ENCODE measurements at places on chromosomes 13 and 19. TPM values are rescaled to one million over a fixed set of nuclear protein-coding genes. Genes with fewer than 3 reads are reported as not detected.

DNA sequence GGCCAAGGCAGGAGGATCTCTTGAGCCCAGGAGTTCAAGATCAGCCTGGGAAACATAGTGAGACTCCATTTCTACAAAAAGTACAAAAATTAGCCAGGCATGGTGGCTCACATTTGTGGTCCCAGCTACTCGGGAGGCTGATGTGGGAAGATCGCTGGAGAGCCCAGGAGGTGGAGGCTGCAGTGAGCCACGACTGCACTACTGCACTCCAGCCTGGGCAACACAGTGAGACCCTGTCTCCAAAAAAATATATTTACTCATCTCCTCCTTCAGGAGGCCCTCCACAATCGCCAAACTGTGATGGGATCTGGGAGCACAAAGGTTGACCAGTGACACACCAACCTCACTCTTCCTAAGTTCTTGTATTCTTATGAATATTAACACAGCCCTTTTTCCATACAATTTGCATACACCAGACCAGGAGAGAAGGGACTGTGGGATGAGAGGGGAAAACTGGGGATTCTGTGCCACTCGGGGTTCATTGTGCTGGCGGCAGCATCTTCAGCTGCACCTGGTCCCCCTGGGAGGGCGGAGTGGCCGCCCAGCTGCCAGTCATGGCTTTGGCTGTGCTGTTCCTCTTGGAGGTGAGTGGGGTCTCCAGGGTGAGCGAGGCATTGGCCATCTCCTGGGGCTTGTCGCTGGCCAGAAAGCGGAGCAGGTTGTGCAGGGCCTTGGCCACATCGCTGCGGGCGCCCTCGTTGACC is 5.8 kb upstream of the OPA3 start:
- H3K27ac ChIP-seq: no peak overlapping the region
- H3K4me1 ChIP-seq: peaks cover under 1% of the 10 kb centered on the region
- no peaks in the 10 kb centered on the region for H3K36me3 ChIP-seq
- no peak overlapping the region for H3K4me3 ChIP-seq

DNA sequence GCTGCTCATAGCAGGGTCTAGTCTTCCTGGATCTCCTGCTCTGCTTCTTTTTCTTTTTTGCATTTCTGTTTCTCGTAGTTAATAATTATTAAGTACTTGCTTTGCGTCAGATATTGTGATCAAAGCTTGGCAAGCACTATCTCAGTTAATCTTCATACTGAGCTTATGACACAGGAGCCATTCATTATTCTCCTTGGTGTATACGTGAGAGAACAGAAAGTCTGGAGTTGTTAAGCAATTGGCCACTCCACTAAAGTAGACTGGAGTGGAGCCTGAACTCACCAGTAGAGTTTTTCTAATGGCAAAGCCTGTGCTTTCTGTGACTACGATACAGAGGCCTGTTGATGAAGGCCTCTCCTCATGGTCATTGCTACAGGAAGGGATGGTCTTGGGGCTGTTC is 285.9 kb downstream of the RFC3 start:
- no peak overlapping the region for H3K4me3 ChIP-seq
- H3K4me1 ChIP-seq: no peaks in the 10 kb centered on the region
- H3K36me3 ChIP-seq: no peaks in the 10 kb centered on the region
- H3K27ac ChIP-seq: no peak overlapping the region
- H3K27me3 ChIP-seq: no peaks in the 10 kb centered on the region

DNA sequence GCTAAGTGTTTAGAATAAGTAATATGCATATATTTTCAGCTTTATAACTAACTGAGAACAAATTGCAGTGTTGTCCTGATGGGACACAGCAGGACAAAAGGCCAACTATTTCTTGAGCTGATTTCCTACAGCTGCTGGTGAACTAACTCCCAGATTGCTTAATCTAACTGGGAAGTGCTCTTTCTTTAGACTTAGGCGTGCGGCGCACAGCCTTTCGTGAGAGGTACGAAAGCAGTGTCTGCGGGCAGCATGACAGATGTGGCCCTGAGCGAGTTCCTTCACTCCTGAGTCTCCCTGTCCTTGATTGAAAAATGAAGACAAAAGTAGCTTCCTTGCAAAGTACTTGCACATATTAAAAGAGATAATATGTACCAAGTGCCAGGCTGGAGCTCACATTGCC is 47.3 kb upstream of the NPAS1 start:
- H3K27me3 ChIP-seq: no peaks in the 10 kb centered on the region
- peaks cover 3% of the 10 kb centered on the region for H3K4me1 ChIP-seq
- no peak overlapping the region for H3K27ac ChIP-seq
- H3K4me3 ChIP-seq: no peak overlapping the region
- no peaks in the 10 kb centered on the region for H3K36me3 ChIP-seq
- no peak for DNase-seq

DNA sequence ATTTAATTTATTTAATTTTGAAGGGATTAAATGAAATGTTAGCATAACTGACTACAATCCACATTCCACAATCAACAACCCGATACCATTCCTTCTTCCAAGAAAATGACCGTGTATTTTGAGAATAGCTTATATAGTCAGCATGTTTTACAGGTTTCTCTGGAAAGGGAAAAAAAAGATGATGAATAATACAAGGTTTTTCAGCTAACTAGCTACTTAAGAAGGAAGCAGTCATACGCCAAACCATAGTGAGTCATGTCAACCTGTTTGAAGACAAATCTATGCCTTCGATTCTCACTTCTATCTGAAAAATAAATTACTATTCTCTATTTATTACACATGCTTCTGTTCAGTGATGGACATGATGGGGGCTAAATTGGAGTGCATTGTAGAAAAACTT is 258.6 kb downstream of the EFNB2 start:
- no peak for DNase-seq
- H3K4me3 ChIP-seq: no peak overlapping the region
- H3K36me3 ChIP-seq: no peaks in the 10 kb centered on the region

DNA sequence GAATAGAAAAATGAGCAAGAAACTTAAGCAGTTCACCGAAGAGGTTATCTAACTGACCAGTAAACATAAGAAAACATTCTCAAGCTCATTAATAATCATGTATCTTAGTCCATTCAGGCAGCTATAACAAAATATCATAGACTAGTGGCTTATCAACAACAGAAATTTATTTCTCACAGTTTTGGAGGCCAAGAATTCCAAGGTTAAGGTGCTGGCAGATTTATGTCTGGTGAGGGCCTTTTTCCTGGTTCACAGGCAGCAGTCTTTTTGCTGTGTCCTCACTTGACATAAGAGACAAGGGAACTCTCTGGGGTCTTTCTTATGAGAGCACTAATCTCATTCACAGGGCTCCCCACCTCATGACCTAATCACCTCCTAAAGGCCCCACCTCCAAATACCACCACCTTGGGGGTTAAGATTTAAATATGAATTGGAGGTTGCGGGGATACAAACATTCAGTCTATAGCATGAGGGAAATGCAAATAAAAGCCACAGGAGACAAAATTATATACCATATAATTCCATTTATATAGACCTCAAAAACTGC is 123.6 kb downstream of the ZAR1L start:
- no peak overlapping the region for H3K4me3 ChIP-seq
- no peaks in the 10 kb centered on the region for H3K36me3 ChIP-seq
- no peaks in the 10 kb centered on the region for H3K27me3 ChIP-seq
- H3K27ac ChIP-seq: no peak overlapping the region
- H3K4me1 ChIP-seq: no peaks in the 10 kb centered on the region
- no peak for DNase-seq

DNA sequence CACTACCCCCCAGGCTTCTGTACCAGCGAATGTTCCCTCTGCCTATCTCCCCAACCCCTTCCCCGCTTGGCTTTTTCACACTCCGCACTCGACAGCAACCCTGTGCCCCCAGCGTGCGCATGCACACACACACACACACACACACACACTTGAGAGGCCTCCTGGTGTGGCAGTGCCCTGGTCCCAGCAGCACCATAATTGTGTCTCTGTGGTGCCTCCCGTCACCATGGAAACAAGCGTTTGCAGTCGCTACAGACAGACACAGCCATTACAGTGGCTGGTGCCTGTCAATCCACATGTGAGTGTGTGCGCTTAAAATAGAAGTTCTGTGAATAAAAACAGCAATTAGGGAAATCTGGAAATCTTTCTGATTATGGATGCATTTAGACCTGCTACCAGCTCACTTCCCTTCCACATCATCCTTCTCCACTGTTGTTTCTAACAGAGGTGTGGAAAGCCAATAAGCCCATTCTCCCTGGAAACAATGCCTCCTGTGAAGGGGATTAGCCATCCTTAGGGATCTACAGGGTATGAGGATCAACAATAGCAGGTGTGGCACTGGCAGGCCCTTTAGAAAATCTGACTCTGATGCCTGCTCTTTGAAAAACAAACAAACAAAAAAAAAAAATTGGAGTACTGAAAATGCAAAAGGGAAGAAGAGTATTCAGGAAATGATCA is 146.3 kb downstream of the DCLK1 start:
- H3K4me3 ChIP-seq: no peak overlapping the region
- H3K27ac ChIP-seq: no peak overlapping the region
- H3K36me3 ChIP-seq: no peaks in the 10 kb centered on the region
- DNase-seq: peak; percentile 32
- no peaks in the 10 kb centered on the region for H3K27me3 ChIP-seq

DNA sequence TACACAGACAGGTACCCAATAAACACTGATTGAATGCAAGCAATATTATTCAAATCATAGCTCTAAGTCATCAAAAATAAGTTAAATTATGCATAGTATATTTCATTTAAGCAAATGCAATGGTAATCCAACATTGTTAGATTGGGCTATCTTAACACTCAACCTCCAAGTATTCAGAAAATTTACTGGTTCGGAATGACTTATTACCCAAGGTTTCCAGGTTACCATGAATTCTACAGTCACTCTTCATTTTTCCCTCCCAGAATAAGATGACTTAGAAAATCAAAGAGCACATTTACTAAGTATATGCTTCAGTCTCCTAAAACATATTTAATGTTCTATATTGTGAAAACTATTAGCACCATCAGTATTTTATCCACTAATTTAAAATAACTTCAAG is 6.0 kb downstream of the UBL3 start:
- DNase-seq: no peak
- H3K4me1 ChIP-seq: peaks cover 28% of the 10 kb centered on the region
- H3K27me3 ChIP-seq: no peaks in the 10 kb centered on the region
- no peak overlapping the region for H3K4me3 ChIP-seq

DNA sequence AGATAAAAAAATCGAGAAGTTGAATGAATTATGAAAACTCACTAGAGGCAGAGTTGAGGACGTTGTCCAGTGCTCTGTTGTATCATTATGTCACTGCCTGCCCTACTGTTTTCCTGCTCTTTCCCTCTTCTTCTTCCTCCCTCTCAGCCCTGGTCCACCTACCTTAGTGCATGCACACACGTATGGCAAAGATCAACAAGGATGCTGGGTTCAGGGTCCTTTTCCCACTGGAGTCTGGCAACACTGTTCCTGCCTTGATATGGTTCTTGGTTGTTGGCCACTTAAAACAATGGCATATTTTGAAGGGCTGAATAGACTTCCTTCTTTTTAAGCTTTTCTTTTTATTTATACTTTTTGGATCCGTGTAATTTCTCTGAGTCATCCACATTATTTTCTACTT is 74.5 kb downstream of the LRCH1 start:
- no peak overlapping the region for H3K27ac ChIP-seq
- no peak for DNase-seq
- no peaks in the 10 kb centered on the region for H3K36me3 ChIP-seq
- H3K4me3 ChIP-seq: no peak overlapping the region

- no peak overlapping the region for H3K27ac ChIP-seq
- H3K27me3 ChIP-seq: no peaks in the 10 kb centered on the region
- no peaks in the 10 kb centered on the region for H3K4me1 ChIP-seq
- H3K36me3 ChIP-seq: no peaks in the 10 kb centered on the region
- DNase-seq: no peak
Observed at GRCh38 chr19:41098762-41099161, 10.5 kb downstream of the CYP2A13 start.

- no peaks in the 10 kb centered on the region for H3K4me1 ChIP-seq
- H3K36me3 ChIP-seq: no peaks in the 10 kb centered on the region
- H3K4me3 ChIP-seq: no peak overlapping the region
- no peaks in the 10 kb centered on the region for H3K27me3 ChIP-seq
Observed at GRCh38 chr19:2288338-2288817, 6.4 kb upstream of the PEAK3 start.

GRCh38 chr13:47433461-47434005 is 536.7 kb upstream of the HTR2A start:
- no peaks in the 10 kb centered on the region for H3K27me3 ChIP-seq
- H3K4me1 ChIP-seq: no peaks in the 10 kb centered on the region
- no peak for DNase-seq
- H3K36me3 ChIP-seq: no peaks in the 10 kb centered on the region
- no peak overlapping the region for H3K4me3 ChIP-seq

The PCDH9 gene
- 4.2 TPM for total RNA-seq

The RRAS gene
- total RNA-seq: 7.5 TPM

The COQ8B gene
- 22.0 TPM for total RNA-seq

The TMEM161A gene
- total RNA-seq: 23.4 TPM

- peaks cover 12% of the 10 kb centered on the region for H3K4me1 ChIP-seq
- no peak overlapping the region for H3K4me3 ChIP-seq
- DNase-seq: no peak
- H3K36me3 ChIP-seq: no peaks in the 10 kb centered on the region
- H3K27ac ChIP-seq: no peak overlapping the region
Observed at GRCh38 chr13:23500849-23501248, 67.3 kb upstream of the SACS start.

DNA sequence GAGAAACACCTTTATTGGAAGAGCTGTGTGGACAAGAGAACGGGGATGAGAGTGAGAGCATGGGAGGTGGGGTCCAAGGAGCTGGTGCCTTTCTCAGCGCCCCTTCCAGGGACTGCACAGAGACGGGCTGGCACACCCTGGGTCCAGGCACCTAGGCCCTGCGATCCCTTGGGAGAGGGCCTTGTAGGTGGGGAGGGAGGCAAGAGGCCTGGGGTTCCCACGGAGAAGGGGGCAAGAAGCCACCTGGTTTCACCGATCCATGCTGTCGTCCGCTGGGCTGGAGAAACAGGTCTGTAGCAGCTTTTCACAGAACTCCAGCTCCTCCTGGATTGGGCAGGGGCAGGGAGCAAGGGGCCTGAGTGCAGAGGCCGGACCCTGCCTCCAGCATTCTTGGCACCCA is 3.5 kb upstream of the PPP6R1 start:
- peaks cover 2% of the 10 kb centered on the region for H3K4me1 ChIP-seq
- H3K27me3 ChIP-seq: no peaks in the 10 kb centered on the region
- no peak for DNase-seq
- H3K27ac ChIP-seq: no peak overlapping the region
- no peaks in the 10 kb centered on the region for H3K36me3 ChIP-seq
- H3K4me3 ChIP-seq: no peak overlapping the region

- DNase-seq: no peak
- H3K4me3 ChIP-seq: no peak overlapping the region
- H3K27ac ChIP-seq: no peak overlapping the region
- no peaks in the 10 kb centered on the region for H3K27me3 ChIP-seq
Observed at GRCh38 chr13:105502193-105502592, 1033.3 kb downstream of the EFNB2 start.

The ZNF229 gene
- total RNA-seq: not detected

The LGALS16 gene
- not detected for total RNA-seq

The PSG1 gene
- not detected for total RNA-seq

The ZNF835 gene
- total RNA-seq: 0.10 TPM

DNA sequence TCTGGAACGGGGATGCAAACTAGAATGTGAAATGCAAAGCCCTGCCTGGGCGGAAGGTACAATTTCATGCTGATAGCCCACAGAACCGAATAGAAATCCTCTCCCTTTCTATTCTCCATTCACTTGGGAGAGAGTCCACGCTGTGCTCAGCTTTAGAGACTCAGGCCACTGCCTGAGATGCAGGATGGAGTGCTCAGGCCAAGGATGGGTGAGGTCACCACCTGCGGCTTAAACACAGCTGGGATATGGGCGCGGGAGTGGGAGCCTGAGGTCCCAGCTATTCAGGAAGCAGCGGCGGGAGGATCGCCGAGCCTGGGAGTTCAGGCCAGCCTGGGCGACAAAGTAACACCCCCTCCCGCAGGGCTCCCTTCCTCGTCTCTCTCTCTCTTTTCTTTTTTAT is 446 bp upstream of the ZNF83 start:
- H3K36me3 ChIP-seq: peaks cover 7% of the 10 kb centered on the region
- peak overlapping the region; percentile 79 for H3K27ac ChIP-seq
- H3K27me3 ChIP-seq: no peaks in the 10 kb centered on the region
- peak; percentile 79 for DNase-seq

Measured in SJCRH30 (cell line).